Activated CD8-positive, alpha-beta memory T cell treated with anti-CD3 and anti-CD28 coated beads for 24 hours (primary cell): ENCODE measurements at places on chromosomes 4 and X.

- DNase-seq, result no peak
These were observed 613 bp upstream of the ARSJ start for GRCh38 chr4:113979905-113980615.

GRCh38 chr4:132026166-132026565, 1122.9 kb upstream of the PCDH10 start:
- DNase-seq, result no peak

DNA sequence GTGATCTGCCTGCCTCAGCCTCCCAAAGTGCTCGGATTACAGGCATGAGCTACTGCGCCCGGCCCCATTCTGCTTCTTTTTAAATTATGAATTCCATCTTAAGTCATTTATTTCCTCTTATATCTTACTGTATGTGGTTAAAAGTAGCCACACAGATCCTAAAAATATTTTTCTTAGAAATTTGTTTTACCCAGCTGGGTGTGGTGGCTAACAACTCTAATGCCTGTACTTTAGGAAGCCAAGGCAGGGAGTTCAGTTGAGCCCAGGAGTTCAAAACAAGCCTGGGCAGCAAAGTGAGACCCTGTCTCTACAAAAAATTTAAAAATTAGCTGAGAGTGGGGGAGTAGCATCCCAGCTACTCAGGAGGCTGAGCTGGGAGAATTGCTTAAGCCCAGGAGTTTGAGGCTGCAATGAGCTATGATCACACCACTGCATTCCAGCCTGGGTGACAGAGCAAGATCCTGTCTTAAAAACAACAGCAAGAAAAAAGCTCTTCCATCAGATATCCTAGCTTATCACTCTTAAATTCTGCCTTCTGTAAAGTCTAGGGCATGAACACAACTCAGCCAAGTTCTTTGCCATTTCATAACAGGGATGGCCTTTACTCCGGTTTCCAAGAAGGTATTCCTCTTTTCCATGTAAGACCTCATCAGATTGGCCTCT, 15.1 kb upstream of the AFF1 start:
- DNase-seq, result no peak

DNA sequence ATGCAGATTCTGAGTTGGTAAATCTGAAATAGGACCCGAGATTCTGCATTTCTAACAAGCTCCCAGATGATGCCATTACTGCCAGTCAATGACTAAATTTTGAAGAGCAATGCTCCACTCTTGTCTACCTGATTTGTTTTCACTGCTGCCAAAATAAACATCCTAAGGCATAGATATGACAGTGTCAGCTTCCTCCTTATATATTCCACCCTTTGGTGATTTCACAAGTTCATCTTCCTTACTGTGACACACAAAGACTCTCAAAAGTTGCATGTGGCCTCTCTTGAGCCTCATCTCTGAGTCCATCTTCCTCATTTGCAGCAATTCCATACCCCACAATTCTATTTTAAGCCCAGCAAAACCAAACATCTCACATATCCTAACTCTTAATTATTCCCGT, 110.9 kb downstream of the FBXW7 start:
- no peak for DNase-seq

DNA sequence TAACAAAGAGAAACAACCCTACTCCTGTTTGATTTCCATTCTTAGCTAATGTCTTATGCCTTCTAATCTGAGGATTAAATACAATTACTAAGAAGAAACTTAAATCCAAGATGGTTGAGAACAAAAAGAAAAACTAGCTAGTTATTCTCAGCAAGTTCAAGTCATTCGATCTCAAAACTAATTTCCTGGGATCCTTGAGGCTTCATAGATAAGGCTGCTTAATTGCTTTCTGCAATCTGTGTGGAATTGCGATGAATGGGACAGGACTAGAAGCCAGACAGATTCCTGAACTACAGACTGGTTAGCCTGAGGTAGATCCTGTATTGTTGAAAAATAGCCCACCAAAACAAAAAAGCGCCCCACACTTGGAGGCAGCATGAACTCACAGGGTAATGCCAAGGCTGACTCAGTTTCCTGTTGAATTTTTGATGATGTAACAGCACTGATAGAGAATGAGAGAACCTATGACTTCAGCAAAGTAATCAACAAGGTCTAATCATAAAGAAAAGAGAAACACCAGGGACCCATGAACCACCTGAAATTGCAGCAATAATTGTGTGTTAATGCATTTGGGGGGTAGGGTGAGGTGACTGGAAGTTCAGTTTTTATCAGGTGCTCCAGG, 33.9 kb downstream of the KLHL15 start:
- DNase-seq, result no peak

DNA sequence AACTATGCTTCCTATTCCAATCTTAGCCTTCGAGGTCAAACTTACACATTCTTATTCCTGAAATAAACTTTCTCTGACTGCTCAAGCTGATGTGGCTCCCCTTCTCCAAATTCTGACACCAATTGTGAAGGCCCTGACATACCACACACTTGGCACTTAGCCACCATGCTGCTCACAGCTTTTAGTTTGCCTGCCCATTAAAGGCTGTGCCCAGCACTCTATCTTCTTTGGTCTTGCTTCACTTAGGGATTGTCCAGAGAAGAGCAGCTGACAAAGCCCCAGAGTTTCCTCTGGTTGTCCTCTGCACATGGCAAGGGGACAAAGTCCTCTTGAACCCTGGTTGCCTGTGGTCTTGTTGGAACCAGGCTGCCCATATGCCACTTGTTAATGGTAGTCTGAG, 126.1 kb downstream of the ARHGEF9 start:
- no peak for DNase-seq

GRCh38 chrX:19017271-19017670, 33.4 kb upstream of the PHKA2 start:
- DNase-seq, result no peak

DNA sequence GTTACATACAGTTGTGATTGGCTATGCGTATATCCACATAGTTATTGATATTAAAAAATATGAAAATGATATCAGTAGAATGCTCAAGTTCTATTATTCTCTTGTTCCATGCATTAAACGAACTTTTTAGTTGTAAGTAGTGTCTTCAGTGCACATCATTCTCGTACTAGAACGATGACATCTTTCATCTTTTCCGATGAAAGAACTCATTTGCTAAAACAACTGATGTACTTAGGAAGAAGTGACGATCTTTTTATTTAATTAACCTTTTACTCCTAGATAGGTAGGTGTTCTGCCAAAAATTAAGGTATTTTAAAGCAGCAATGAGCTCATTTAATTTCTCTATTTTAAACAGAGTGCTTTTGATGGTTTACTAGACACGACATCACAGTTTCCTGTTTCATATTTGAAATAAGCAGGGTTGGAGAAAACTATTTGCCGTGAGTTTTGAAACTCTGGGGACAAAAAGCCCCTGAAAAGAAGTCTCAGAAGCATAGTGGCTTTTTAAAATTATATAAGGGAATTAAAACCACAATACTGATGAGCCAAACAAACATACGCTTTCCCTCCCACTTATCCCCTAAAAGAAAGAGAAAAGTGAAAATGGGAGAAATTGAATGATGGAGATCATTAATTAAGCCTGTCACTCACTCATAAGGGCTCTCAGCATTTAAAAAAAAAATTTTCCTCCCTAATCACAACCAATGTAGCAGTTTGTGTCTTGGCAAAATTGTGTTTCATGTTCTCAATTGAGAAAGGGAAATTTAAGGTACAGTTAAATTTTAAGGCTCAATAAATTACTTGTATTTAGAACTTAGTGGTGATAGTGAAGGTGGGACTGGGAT, 25.6 kb downstream of the SPRY1 start:
- no peak for DNase-seq

DNA sequence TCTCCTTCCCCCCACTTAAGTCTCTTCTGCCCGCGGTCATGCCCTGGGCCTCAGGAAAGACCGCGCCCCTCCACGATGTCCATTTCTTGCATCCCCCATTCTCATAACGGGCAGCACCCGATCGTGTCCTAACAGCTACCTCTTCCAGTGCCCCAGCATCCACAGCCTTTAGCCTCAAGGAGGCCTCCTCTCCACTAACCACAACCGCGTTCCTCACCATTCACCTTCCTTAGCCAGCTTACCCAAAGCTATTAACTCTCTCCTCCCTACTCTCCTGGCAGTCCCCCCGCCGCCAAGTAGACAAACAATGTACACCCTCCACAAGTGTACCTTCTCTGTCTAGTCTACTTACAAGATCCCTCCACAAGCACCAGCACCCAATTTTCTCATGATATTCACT, 58.6 kb upstream of the PAGE5 start:
- no peak for DNase-seq

- no peak for DNase-seq
These were observed 1.5 kb downstream of the TMEM156 start for GRCh38 chr4:39030725-39031124.

DNA sequence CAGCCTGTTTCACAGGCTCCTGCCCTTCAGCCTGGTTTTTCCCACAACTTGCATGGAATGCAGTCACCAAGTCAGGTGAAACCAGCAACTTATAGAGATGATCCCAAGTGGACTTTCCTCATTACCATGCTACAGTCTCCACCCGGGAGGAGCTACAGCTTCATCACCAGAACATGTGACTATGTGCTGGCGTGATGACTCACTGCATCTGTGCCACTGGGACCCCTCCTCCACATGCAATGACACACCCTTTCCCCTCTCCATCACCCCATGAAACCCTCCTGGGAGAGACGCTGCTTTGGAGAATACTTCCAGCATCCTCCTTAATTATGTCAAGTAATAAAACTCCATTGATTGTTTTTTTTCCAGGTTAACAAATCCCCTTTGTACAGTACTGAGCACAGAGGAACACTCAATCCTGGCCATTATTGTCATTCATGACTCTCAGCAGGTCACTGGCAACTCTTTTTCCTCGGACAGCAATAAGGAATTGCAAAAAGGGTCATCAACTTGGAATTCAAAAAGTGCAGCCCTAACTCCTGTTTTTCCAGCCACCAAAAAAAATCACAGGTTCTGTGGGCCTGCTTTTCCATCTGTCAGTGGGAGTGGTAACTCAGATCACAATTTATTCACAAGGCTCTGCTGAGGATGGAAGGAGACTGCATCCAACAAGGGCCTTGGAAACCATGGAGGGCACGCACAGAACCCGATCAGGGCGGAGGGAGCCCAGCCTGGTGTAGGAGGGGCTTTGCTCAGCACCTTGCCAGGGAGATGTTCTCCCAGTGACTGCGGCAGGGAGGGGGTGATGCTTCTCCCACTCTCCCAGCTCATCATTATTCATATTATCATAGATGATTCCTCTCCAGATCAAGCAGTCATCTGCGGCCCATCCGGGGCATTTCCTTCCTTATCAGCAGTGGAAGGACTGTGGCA, 17.4 kb downstream of the QDPR start:
- no peak for DNase-seq

GRCh38 chr4:39349326-39349725, 16.8 kb downstream of the RFC1 start:
- no peak for DNase-seq

GRCh38 chr4:1328267-1329155, 18.5 kb upstream of the UVSSA start:
- DNase-seq, result no peak

DNA sequence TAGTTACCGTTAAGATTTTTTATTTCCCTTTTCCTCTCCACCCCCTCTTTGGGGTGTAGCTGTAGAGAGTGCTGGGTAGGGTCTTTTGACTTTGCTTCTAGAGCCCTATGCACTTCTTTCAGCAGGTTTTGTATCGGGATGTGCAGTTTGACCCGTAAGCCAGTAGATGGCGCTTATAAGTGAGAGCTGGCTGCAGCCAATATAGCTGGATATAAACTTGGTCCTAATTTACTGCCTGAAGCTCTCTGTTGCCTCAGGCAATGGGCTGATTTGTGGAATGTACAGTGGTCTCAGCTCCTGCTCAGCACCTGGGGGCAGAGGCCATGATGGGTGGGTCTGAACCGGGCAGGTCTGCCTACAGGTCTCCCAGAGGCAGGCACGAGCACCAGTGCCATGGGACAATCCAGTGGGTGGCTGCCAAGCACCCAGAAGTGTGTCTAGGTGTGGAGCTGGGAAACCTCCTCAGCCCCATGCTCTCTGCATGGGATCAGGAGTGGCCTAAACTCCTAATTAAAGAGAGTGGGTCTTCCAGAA, 146.5 kb downstream of the SPANXN1 start:
- no peak for DNase-seq

DNA sequence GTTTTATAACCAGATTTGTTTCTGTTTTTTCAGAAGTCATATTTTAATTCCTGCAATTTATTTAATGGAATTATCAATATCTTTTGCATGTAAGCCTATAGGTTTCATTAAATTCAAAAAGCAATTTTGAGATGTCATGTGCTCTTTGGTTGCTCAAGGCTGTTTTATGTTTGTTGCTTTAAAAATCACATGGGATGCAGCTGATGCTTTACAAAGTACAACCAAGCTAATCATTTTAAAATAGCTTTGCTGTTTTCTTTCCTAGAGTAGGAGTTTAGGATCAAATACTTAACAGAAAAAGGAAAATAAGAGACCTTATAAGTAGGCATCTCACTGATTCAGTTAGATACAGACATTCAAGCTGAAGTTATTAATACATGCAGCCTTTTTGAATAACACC, 11.3 kb downstream of the CPEB2 start:
- no peak for DNase-seq

- DNase-seq, result no peak
These were observed 6.0 kb upstream of the PNMA6F start for GRCh38 chrX:153327561-153327960.

DNA sequence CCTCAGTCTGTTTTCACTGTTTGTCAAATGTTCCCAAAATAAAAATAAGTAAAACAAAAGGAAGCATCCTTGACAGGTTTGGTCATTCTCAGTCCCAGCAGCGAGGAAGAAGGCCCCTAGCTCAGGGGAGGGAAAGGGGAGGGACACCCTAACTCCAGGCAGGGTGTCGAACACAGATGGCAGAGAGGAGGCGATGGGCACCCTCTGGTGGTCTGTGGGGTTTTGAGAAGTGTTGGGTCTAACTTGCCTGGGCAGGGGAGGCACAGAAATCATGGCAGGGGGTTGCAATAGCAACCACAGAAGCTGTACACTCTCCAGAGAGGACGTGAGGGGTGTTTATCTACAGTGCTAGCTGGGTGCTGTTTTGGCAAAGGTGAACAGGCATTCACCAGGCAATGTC, 229.8 kb upstream of the SFRP2 start:
- peak; percentile 63 for DNase-seq

- no peak for DNase-seq
These were observed 542.0 kb upstream of the TENM3 start for GRCh38 chr4:181701214-181701613.

DNA sequence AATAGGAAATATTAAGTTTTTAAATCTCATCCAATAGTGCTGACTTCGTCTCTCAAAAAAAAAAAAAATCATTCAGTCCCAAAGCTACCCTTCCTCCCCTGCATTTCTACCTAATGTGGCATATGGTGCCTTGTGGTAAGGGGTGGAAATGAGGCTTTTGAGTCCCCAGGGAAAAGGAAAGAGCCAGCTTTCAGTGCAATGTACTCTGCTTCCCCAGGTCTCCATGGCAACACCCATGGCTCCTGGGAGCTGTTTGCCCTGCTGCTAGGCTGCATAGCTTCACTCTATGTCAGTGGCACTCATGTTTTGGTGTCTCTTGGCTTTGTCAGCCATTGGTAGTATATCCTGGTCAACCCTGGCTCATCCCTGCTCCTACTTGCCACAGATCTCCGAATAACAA, 175.9 kb downstream of the SLC39A8 start:
- DNase-seq, result no peak

DNA sequence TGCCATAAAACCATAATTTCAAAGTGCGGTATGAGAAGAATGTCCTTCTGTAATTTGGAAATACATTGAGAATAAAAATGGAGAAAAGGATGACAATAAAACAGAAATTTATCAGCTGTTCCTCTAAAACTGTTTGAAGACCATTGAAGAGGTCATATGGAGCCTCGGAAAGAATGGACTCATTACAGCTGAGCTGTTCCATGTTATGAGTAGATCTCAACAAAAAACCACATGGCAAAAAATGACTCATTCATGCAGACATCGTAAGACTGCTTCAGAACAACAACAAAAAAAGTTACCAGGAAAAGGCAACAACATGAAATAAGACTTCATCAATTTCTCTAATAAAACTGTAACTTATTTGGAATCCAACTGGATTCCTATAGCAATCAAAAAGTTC, 39.7 kb downstream of the AKAP4 start:
- no peak for DNase-seq
